ENCODE measurements at places on chromosomes 2 and 18.

DNA sequence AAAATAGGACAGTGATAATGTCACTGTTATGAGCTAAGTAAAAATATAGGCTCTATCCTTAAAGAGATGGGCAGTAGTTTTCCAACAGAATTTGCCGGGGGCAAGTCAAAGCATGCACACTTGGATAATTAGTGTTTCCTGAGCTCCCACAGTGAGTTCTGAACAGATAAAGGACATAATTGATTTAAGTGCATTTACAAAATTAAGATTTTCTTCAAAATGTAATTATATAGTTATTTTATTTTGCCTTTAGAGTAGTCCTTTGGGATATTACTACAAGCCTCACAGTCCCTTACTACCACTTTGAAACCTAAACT is 107.6 kb downstream of the RAPGEF4 start:
- DNase-seq = no peak

DNA sequence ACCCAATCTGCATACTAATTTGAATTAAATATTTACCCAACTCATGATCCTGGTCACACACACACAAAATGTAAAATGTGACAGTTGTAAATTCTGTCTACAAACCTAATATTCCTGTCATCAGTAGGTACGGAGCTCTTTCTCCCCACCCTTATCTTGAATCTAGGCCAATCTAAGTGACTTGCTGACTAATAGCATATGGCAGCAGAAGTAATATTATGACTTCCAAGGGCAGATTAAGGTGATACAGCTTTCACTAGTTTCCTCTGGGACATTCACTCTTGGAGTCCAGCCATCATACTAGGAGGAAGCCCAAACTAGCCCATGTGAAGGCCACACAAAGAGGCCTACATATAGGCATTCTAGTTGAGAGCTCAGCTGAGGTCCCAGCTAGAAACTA is 89.4 kb downstream of the TMEM131 start:
- no peak for DNase-seq

GRCh38 chr2:157158111-157158510 is 99.4 kb upstream of the GALNT5 start:
- DNase-seq = no peak

DNA sequence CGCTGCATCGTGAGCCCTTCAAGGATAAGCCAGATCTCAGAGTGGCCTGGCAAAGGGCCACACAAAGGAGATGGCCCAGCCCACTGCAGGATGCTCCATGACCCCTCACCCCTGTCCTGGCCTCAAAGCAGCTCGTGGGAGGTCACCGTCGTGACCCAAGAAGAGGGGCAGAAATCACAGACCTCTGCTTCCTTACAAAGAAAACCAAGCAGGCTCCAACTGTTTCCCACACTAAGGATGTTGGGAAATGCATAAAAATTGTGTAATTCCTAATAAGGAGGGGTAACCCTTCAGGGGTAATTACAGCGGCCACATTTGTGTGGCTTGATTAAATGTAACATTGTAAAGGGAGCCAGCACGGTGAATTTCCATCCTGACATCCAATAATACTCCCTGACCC is 102.3 kb downstream of the BOD1L2 start:
- no peak for DNase-seq
